Activated naive CD4-positive, alpha-beta T cell treated with anti-CD3 and anti-CD28 coated beads, Interleukin-2, amount 50 U/mL, for 72 hours (primary cell): ENCODE measurements at places on chromosomes 4 and X. TPM values are rescaled to one million over a fixed set of nuclear protein-coding genes. Genes with fewer than 3 reads are reported as not detected.

DNA sequence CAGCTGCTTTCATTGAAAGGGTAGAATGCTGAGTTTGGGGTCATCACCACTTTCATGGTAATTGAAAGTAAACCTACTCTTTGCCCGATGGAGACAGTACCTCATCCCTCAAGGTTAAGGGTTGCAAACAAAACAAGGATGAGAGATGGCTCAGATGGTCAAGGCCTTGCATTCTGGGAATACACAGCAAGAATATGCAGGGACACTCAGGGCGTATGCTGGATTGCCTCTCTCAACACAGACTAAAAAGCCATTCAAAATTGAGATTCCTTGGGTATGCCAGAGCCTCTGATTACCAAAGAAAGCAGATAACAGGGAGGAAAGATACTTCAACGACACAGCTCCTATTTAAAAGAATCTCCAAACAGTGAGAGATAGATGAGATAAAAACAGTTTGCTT is 310.4 kb downstream of the ARAP2 start:
- DNase-seq, result no peak

- DNase-seq, result no peak
Observed at GRCh38 chrX:154598656-154599055, 13.7 kb downstream of the CTAG1A start.

GRCh38 chrX:133892337-133892736 is 93.1 kb downstream of the GPC3 start:
- no peak for DNase-seq

DNA sequence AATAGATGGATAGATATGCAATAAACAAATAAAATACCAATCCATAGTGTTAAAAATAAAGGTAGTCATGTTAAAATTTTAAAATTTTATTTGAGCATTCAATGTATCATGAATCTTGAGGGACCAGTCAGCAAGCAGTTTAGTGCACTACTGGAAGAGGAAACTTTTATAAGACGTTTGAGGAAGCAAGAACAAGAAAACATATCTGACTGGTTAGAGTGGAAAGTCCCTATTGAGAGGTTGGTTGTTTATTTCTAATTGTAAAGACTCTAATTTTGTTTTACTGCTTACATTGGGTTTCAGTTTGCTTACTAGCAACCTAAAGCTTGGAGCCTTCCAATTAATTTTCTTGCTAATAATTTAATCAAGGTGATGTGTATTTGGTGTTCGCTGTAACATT is 786.2 kb downstream of the RAB28 start:
- no peak for DNase-seq

GRCh38 chr4:26048378-26048882 is 134.4 kb downstream of the SMIM20 start:
- no peak for DNase-seq

DNA sequence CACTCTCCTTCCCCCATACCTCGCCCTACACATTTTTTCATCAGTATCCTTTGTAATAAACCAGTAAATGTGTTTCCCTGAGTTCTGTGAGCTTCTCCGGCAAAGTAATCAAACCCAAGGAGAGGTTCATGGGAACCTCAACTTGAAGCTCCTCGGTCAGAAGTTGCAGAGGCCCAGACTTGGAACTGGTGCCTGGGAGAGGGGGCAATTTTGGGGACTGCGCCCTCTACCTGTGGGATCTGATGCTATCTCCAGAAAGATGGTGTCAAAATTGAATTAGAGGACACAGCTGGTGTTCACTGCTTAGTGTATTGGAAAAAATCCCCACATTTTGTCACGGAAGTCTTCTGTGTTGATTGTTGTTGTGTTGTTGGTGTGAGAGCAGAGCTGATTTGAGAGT is 70.6 kb downstream of the ATP11C start:
- DNase-seq, result no peak

DNA sequence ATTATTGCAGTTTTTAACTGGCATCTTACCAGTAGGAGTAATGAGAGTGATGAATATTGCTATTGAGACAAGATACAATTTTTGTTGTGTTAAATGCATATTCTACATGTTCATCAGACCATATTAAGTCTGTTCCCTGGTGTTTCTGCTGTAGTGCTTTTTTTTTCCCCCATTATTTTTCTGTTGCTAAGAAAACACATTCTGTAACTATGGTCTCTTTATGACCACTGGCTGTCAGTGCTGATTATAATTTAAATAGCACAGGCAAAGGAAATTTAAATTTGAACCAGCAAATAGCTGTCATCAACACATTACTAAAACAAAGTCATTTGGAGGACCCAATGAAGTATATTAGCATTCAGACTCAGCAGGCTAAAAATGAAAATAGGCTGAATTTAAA is 98.3 kb upstream of the ANKRD50 start:
- no peak for DNase-seq

DNA sequence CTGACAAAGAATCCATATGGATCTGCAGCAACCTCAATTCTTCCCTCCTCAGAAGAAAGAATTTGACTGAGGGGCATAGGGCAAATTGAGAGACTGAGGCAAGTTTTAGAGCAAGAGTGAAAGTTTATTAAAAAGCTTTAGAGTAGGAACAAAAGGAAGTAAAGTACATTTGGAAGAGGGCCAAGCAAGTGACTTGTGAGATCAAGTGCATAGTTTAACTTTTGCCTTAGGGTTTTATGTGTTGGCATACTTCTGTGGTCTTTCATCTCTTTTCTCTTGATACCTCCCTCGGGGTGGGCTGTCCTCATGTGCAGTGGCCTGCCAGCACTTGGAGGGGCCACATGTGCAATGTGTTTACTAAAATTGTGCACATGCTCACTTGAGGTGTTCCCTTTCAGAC is 98.0 kb upstream of the MAGEB16 start:
- no peak for DNase-seq

DNA sequence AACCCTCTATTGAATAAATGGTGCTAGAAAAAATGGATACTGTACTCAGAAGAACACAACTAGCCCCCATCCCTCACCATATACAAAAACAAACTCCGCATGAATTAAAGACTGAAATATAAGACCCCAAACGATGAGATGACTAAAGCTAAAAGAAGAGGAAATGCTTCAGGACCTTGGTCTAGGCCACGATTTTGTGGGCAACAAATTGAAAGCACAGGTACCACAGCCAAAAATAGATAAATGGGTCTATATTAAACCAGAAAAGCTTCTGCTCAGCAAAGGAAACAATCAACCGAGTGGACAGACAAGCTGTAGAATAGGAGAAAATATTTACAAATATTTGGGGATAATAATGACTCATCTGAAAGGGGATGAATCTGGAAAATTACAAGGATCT is 86.4 kb upstream of the DHRSX start:
- DNase-seq, result no peak

DNA sequence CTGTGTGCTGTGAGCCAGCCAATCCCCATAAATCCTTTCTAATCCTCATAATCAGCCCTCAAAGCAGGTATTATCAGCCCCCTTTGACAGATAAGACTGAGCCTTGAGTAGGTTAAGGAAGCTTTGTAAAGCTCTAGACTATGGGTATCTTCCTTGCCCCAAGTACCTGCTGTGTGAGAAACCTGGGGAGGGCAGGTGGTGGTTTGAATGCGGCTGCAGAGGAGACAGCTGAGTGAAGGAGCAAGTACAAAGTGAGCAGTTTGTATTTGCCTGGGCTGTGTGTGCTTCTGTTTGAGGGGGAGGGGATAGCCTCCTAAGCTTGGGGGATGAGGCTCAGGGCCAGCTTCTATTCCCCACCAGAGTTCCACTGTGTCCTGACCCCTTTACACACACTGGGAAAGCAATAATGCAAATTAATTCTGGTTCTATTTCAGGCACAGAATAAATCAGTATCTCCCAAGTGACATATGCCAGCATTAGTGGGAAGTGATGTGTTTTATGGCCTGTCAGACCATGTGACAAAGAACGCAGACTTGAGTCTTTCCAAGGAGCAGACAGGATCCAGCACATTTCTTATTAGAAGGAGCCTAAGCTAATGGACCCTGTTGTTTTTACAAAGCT is 63.5 kb downstream of the EVC start:
- DNase-seq, result no peak

GRCh38 chr4:1636490-1637211 is 47.5 kb downstream of the FAM53A start:
- no peak for DNase-seq

The CYSLTR1 gene
- total RNA-seq, result 7.8 TPM

The SLC9A7 gene
- 15.1 TPM for total RNA-seq

The CCDC110 gene
- 0.50 TPM for total RNA-seq

The PABPC5 gene
- not detected for total RNA-seq

The AVPR2 gene
- not detected for total RNA-seq

The GPAT3 gene
- total RNA-seq, result 1.0 TPM

The CEP135 gene
- total RNA-seq, result 17.3 TPM

The NEXMIF gene
- 2.1 TPM for total RNA-seq
